Stimulated activated CD8-positive, alpha-beta memory T cell treated with anti-CD3 and anti-CD28 coated beads, Interleukin-15, amount 100 ng/mL, for 4 hours (primary cell): ENCODE measurements at places on chromosomes 5 and 9.

GRCh38 chr5:58462623-58463230 is 2.8 kb upstream of the PLK2 start:
- no peak for DNase-seq

- no peak for DNase-seq
Measured at GRCh38 chr5:179267071-179267670, 78.1 kb downstream of the ADAMTS2 start.

GRCh38 chr9:33139421-33140228 is 27.5 kb downstream of the B4GALT1 start:
- DNase-seq: no peak

DNA sequence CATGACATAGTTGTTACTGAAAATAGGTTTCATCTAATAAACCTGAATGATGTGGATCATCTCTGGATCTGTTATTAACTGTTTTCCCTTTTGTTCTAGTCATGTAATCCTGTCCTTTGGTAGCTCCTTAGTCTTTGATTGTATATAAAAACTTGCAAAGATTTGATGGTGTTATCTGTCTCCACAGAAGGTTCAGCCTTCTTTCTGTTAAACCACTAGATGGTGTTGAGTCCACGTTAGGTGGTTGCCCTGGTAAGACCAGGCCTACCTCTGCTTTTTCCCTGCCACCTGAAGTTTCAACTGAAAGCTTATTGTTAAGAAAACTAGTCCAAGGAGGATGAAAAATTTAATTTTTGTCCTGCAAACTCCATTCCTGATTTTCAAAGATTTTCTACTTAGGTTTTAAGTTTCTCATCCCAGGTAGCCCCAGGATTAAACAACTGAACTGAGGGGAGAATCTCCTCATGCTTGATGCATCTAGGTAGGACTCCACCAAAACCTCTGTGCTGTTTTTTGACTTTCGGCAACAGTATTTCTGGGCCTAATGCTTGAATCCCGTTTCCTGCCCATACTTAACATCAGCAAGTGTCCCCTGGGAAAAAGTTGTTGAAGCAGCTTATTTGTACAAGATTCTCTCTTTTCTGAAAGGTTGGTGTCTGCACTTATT is 68.5 kb downstream of the RICTOR start:
- DNase-seq: no peak

GRCh38 chr9:82894961-82895821 is 167.8 kb downstream of the RASEF start:
- DNase-seq: no peak

GRCh38 chr5:172380987-172381643 is 73.2 kb downstream of the SH3PXD2B start:
- DNase-seq: no peak

GRCh38 chr5:141780952-141781781 is 97.0 kb downstream of the PCDH1 start:
- DNase-seq: no peak

DNA sequence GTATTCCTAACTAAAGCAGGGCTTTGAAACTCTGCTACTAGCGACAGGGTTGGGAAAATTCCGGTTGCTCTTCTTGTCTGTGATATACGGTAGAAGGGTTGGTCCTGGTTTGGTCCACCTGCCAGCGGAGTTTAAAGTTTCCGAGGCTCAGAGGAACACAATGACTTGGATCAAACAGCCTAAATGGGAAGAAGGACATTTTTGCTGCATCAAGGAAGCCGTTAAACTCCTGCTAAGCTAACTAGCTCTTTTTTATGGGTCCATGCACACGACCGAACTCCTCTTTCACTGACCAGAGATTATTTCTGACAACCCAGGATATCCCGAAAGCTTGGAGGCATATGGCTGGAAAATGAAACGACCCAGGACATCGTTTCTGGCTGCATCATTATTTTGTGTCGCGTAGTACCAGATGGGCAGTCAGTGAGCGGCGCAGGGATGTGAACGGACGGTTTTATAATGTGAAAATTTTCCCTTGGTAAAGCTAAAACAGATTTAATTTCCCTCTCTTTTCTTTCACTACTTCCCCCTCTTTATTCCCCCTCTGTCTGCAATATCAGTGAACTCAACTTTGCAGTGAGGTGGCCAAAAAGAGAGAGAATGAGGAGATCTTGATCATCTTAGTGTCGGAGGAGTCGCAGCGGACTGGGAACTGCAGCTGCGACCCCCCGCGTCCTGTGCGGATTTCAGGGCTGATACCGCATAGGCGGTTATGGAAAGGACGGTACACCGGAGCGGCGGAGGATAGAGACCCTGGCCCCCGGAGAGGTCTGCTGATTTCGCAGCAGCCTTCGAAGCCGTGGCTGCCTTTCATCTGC is at the start of gene LURAP1L:
LURAP1L (plus strand) TSS at position 160 of the 818 bp plus-strand sequence. CDS start 696 bp downstream, outside the sequence.
- no peak for DNase-seq

DNA sequence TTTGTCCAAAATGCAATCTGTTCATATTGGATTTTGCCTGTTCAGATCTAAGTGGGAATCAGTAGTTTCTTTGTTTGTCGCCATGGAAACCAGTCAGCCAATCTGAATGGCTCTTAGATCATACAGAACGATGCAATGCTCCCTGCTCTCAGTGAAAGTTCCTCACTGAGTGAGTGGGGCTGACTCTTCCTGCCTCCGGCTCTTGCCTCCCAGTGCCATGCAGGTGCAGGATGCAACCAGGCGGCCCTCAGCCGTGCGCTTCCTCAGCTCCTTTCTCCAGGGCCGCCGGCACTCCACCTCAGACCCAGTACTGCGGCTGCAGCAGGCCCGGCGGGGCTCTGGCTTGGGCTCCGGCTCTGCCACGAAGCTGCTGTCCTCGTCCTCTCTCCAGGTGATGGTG is at the start of gene PTPDC1:
PTPDC1 (plus strand) TSS at position 151 of the 400 bp plus-strand sequence; CDS start at position 218, 67 bp downstream.
- no peak for DNase-seq

- no peak for DNase-seq
Measured at GRCh38 chr5:167790462-167791260, 500.8 kb upstream of the WWC1 start.

- DNase-seq: no peak
Measured at GRCh38 chr9:127809002-127809539, 6.4 kb downstream of the FPGS start.

DNA sequence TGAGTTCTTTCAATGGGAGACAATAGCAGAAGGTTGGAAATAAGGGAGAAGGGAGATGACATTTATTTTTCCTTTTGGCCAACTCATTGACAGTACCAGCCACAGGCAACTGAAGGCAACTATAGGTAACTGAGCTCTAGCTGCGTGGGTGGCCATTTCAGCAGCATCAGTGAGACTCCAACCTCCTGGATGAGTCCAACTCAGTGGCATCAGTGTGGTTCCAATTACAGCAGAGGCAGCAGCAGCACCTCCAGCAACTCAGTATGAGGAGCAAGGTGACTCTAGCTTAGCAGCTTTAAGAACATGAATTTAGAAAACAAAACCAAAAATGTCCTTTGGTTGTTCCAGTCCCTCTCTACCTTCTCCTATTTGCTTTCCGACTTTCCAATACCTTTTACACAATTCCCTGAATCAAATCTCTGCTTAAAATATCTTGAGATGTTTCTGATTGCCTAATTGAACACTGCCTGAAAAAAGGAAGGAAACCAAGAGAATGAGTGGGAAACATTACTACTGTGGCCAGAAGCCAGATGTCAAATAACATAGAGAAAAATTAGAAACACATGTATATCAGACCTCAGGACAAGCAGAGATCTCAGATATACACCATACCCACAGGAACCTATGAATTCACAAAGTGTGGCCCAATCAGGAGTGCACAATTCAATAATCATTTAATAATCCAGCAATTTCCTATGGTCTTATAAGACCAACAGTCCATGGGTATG is 166.5 kb upstream of the RORB start:
- no peak for DNase-seq

DNA sequence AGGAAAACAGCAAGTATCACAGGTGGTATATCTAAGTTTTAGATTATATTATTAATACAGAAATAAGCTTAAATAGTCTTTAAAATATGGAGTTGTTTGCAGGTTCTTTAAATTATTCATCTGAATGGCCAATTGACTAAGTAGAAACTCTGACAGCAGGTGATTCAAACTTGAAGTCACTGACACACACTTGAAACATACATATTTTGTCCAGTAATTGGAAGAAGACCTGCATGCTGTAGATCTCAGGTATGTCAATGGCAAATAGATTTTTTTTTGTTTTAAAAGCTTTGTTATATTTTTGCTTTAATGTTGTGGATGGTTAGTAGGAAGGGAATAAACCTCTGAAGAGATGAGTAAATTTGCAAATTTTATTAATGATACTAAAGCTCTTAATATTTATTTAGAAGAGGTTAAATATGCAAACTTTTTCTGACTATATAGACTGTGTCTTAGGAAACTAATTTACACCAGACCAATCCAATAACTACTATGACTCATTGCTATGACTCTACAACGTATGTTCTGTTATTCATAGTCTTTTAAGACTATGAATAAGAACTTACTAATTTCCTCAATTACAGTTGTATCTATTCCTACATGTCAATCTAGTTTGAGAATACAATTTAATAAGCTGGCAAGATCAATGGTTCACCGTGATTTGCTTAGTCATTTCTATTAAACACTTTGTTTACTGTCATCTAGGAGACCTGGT is 53.9 kb upstream of the RORB start:
- DNase-seq: no peak

GRCh38 chr5:74017786-74018211 is 391.8 kb downstream of the ARHGEF28 start:
- no peak for DNase-seq

GRCh38 chr9:6113312-6113711 is 97.9 kb upstream of the RANBP6 start:
- DNase-seq: no peak

GRCh38 chr5:135032999-135033861 is 798 bp downstream of the PITX1 start:
- no peak for DNase-seq

DNA sequence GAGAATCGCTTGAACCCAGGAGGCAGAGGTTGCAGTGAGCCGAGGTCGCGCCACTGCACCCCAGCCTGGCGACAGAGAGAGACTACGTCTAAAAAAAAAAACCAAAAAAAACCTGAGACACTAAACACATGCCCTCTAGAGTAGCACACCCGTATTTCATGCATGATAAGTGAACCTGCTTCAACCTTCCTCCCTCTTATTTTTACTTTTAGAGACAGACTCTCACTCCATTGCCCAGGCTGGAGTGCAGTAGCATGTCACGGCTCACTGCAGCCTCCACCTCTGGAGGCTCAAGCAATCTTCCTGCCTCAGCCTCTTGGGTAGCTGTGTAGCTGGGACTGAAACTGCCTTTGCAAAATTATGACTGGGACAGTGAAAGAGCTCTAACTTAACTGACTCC is 17.6 kb upstream of the NANS start:
- DNase-seq: no peak

- DNase-seq: no peak
Measured at GRCh38 chr5:108523360-108523759, 141.5 kb upstream of the FBXL17 start.

DNA sequence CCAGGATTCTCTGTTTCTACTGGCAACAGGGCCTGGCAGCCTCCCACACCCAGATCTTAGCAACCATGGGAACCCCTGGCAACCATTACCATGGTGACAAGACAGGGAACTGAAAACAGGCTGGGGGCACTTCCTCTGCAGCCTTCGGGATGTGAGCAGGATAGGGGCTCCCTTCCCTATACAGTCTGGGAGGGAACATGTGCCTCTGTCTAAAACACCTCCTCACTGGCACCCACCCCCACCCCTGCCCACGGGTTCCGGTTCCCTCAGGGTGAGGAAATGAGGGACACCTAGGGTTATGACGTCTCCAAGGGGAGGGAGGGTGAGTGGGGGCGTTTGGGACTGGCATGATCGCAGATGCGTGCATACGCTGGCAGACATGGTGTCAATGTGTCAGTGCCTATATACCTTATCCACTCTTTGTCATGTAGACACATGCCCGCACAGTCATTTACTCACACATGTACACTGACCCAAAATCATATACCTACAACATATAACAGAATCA is 3.0 kb upstream of the DNAJB5 start:
- DNase-seq: peak; percentile 66

- no peak for DNase-seq
Measured at GRCh38 chr5:96476654-96477053, 43.6 kb upstream of the PCSK1 start.

DNA sequence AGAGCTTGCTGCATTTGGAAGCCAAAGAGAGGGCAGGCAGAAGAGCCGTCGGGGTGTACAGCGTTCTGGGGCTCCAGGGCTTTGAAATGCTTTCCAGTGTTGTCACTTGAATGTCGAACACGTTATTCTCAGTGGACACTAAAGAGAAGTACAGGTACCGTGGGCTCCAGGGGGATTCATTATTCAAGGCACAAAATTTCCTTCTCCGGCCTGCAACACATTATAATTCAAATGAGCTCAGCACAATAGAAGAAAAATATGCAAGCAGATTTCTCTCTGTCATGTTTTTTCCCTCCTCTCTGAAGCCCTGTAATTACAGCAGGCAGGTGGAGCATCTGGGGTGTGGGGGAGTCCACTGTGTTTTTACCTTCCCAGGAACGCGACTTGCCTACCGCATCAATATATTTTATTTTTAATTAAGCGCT is 293.1 kb downstream of the ZSWIM6 start:
- no peak for DNase-seq
